Activated gamma-delta T cell (primary cell): ENCODE measurements at places on chromosomes 4 and X.

DNA sequence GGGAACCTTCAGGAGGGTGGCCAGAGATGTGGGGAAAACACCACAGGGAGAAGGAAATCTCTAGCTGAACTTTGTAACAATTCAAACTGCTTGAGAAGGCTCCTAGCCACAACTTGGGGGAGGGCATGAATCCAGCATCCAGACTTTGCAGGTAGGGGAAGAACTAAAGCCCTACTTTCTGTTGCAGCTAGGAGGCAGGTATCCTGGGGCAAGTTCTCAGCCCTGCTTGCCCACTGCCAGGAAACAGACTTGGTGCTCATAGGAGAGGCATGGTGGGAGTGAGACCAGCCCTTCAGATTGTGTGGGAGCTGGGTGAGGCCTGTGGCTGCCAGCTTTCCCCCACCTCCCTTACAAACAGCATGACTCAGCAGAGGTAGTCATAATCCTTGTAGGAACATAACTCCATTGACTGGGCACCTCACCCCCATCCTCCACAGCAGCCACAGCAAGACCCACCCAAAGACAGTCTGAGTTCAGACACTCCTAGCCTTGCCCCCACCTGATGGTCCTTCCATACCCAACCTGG lies 209.5 kb upstream of the CPEB2 start:
- DNase-seq, result no peak

- no peak for DNase-seq
Observed at GRCh38 chr4:72975488-72975784, 94.1 kb downstream of the COX18 start.

DNA sequence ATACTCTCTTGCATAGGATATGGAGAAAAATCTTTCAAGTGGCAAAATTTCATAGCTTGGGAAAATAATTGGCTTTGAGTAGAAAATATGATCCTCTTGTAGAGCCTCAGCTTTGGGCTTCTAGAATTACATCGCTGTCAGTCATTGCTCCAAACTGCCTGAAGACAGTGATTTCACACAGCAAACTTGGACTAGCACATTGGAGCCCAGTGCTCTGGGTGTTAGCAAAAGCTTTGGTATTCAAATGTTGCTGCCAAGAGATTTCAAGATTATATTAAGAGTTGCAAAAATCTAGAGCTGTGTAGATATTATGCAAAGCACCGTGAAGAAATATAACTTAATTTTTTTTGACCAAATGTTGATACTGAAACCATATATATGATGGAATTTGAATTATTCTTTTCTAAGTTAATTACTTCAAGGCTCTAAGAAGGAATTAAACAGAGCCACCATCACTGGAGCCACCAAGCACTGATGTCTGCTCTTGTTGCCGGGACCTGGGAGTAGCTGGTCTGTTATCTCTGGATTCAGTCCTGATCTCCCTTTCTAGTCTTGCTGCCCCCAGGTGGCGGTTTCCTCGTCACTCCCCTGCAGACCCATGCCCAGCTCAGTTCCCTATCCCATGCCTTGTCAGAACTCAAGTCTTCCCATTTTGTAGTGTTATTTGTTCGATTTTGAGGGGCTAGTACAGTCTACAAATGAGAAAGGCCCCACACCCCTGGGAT lies 260.7 kb upstream of the SFRP2 start:
- DNase-seq, result no peak

- DNase-seq, result no peak
Observed at GRCh38 chrX:72201836-72202536, 20.4 kb downstream of the PIN4 start.

GRCh38 chr4:118909173-118909956 lies 20.7 kb downstream of the SYNPO2 start:
- no peak for DNase-seq

DNA sequence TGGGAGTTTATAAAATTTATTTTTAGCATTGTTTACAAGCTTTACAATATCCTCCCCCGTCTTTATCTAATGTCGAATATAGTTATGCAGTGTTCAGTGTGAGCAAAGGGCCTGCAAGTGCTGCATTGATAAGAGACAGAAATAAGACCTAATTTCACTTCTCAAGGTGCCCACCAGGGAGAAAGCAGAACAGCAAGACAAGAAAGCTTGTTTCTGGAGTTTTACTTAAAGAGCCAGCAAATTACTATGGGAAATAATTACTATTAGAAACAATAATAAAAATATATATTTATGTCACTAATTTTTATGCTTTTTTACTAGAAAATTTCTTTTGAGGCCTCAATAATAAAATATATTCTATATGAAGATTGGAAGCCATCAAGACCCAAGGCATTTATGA lies 2677.7 kb downstream of the ARAP2 start:
- DNase-seq, result no peak

- no peak for DNase-seq
Observed at GRCh38 chrX:45889471-45889870, 655.8 kb downstream of the ZNF674 start.

GRCh38 chrX:57821703-57822387 lies 88.4 kb downstream of the ZXDA start:
- no peak for DNase-seq

- DNase-seq, result no peak
Observed at GRCh38 chrX:120664081-120664480, 34.2 kb upstream of the C1GALT1C1 start.

- no peak for DNase-seq
Observed at GRCh38 chr4:96354036-96354712, 514.3 kb downstream of the PDHA2 start.

- DNase-seq, result no peak
Observed at GRCh38 chr4:75069493-75070074, 136.7 kb downstream of the PARM1 start.

- no peak for DNase-seq
Observed at GRCh38 chrX:30913492-30913891, 24.4 kb upstream of the TAB3 start.

GRCh38 chr4:138949866-138950265 lies 65.7 kb upstream of the NOCT start:
- DNase-seq, result no peak

DNA sequence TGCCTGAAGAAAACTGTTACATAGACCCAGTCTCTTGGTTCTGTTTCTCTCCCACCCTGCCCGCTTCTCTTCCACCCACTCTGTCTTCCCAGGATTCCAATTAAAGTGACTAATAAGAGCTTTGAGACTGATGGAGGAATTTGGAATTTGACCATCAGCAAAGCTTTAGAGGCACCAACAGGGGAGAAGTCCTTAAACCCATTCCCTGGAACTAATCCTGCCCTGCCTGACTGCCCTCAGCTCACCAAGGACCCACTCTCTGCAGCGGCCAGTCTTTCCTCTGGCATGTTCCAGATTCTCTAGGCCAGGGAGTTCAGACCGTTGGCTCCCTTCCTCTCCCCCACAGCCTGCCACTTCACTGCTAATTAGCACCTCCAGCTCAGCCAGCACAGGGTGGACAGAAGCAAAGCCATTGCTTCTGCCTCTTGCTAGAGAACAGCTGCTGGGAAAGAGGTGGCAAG lies 23.9 kb downstream of the SCD5 start:
- DNase-seq, result no peak

DNA sequence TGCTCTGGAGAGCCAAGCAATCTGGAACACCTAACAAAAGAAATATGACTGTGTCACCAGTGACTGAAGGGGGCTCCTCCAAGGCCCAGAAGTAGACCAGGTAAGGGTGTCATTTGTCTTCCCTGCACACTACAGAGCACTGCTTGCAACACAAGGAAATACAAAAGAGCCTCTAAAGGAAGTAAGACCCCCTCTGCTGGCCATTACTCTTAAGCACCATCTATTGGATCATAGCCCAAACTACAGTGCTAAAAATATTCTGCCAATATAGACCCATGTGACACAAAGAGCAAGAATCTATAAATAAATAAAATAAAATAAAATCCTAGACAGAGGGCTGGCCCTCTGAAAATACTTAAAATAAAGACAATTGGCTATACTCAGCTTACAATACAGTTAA lies 528.7 kb downstream of the TMA16 start:
- DNase-seq, result no peak

- no peak for DNase-seq
Observed at GRCh38 chr4:26375551-26375950, 54.7 kb downstream of the RBPJ start.

DNA sequence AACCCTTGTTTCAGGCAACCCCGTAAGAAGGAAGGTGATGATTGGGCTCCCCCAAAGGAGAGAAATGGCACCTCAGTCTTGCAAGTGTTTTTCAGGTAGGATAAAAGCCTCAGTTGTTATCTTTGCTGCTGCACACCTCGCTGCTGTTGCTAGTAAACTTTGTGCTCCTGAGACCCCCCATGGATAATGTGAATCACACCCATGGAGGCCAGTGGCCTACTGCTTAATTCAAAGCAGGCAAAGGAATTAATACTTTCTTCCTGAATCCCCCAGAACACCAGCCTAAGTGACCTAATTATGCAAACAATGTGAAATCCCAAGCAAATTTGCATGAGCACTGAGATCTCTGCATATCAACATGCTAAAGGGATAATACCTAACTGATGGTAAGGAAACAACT lies 337.5 kb downstream of the GRIA2 start:
- no peak for DNase-seq

DNA sequence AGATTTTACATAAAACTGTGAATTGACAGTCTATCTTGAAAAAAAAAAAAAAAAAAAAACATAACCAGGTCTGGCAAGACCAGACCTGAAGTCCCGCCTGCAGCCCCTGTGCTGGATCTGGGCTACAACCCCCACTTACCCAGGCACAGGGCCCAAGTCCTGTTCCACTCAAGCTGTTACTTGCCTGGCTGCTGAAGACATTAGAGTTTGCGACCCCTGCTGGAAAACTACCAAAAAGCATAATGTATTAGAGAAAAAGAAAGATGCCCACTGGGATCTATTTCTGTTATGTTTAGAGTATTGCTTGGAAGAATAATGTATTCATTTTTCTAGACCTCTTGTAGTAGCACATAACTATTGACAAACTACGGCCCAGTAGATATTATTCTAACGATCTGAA lies 4.7 kb downstream of the HS3ST1 start:
- DNase-seq, result no peak

- DNase-seq, result no peak
Observed at GRCh38 chrX:48511560-48511959, 2.8 kb downstream of the PORCN start.

- no peak for DNase-seq
Observed at GRCh38 chr4:98566361-98567008, 91.9 kb downstream of the TSPAN5 start.

- DNase-seq, result no peak
Observed at GRCh38 chrX:16771483-16772398, 14.5 kb upstream of the TXLNG start.

DNA sequence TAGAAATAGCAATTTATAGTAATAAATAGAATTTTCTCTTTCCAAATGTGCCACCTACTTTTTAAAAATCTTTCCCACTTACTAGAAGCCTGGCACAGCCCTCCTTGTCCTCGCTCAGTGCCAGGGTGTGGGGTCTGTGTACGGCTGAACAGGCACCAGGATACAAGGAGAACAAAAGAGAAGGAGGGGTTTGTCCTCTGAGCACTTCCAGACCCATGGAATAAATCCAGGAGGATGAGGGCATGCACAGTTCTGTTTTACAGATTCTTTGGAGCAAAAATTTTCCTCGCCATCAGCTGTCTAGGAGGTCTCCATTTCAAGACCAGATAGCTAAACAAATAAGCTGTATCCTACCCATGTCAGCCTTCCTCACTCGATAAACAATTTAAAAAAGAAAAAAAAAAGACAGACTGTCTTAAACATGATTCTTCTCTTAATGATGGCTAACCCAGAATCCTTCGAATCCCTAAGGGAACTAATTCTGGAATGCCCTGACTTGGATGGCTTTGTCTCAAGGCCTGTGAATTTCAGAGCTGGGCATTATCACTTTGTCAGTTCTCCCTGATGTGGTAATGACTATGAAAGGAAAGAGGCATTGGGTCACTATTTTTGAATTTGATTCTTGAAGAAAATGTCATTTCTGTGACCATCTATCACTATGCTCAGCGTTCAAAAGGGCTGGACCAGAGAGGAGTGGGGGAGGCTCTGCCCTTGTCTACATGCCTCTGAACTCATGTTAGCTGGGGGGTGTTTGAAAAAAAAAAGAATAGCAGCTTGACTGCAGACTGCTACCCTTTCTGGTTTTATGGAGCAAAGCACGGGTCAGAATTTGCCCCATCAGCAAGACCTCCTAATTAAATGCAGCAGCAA lies 151.0 kb downstream of the DCTD start:
- DNase-seq, result no peak

DNA sequence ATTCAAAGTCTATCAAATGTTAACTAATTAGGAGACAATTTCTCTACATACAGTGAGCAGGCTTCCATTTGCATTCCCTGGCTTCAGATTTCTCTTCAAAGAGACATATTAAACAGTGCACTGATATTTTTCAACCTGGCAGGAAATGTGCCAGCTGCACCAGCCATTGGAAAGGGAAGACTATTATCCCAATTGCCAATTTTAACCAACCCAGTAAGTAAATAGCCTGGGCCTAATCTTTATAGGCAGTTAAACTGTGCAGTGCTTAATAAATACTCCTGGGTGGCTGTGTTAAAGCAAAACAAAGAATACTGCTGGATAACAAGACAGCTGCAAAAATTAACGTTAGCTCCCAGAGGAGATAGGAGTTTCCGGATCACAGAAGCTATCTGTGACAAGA lies 111.9 kb upstream of the GALNT7 start:
- DNase-seq, result no peak

DNA sequence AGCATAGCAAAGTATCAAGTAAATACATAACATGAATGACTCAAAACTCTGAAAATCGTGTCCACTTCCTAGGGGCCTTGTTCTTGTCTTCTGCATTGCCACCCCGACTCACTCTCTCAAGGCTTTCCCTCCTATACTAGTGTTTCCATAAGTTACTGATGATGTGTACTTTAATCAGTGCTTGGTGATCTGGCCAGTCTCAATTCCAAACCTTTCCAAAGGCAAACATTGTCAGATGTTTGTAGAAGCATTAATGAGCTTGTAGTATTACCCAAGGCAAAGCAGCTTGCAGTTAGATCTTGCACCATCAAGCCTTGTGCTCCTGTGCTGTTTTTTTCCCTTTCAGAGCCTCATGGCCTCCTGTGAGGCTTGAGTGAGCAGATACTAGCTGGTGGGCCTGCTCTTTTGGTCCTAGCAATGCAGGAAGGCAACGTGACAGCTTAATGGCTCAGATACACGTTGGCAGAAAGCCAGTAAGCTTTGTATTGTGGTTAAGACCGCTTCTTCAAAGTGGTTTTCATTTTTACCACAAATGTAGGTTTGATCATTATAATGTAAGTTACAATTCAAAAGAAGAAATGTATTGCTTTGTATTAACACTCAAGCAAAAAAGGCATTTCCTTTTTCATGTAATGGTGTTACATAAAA lies 51.8 kb downstream of the RBPJ start:
- DNase-seq, result no peak

DNA sequence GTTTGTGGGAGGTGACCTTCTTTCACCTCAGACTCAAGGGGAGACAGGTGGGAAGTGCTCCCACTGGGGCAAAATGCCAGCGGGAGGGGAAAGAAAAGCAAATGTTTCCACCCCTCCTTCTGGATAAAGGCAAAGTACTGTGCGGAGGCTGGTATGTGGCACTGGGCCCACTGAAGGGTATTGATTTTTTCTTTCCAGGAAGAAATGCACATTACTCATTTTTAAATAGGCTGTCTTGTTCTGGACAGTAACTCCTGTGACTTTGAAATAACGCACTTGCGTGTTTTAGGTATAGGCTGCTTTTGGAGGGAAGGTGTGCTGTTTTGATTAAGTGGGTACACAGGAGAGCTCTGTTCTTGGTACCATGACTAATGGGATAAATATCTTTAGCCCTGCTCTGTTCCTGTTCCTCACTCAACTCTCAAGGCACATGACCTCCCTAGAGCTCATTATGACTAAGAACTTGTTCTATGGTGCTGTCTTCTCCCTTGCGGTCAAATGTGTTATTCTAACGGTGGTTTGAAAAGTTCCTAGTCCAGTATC lies 40.7 kb upstream of the MBTPS2 start:
- DNase-seq, result no peak
